ENCODE measurements at places on chromosomes 4 and X. TPM values are rescaled to one million over a fixed set of nuclear protein-coding genes. Genes with fewer than 3 reads are reported as not detected.
A peak's percentile ranks its signal among the peaks of the same experiment; 100 is the strongest.

DNA sequence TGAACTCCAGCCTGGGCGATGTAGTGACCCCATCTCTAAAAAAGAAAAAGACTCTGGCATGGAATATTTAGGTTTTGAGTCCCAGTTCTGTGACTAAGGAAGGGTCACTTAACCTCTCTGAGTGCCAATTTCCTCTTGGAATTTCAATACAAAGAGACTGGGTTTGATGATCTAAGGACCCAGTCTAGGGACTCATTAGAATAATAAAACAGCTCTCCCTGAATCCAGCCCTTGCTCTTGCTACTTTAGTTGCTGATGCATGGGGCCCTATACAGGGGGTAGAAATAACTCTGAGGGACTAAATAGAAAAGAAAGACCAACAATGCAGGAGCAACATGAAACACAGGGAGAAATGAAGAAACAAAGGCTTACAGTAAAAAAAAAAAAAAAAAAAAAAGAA is 12.6 kb downstream of the C4orf54 start:
- DNase-seq, result no peak
- H3K36me3 ChIP-seq, result no peaks in the 10 kb centered on the region
- no peaks in the 10 kb centered on the region for H3K27me3 ChIP-seq
- no peak overlapping the region for H3K4me3 ChIP-seq

GRCh38 chrX:109695637-109696036 is 37.4 kb downstream of the ACSL4 start:
- DNase-seq, result no peak
- peaks cover 3% of the 10 kb centered on the region for H3K36me3 ChIP-seq
- H3K27ac ChIP-seq, result no peak overlapping the region
- no peak overlapping the region for H3K4me3 ChIP-seq

GRCh38 chr4:14580061-14580460 is 422.2 kb upstream of the CPEB2 start:
- no peaks in the 10 kb centered on the region for H3K4me1 ChIP-seq
- H3K4me3 ChIP-seq, result no peak overlapping the region
- H3K36me3 ChIP-seq, result no peaks in the 10 kb centered on the region
- no peak overlapping the region for H3K27ac ChIP-seq
- no peaks in the 10 kb centered on the region for H3K27me3 ChIP-seq

- H3K4me1 ChIP-seq, result no peaks in the 10 kb centered on the region
- no peaks in the 10 kb centered on the region for H3K27me3 ChIP-seq
- H3K36me3 ChIP-seq, result no peaks in the 10 kb centered on the region
- H3K4me3 ChIP-seq, result no peak overlapping the region
- DNase-seq, result no peak
Observed at GRCh38 chrX:40291553-40291952, 193.8 kb upstream of the BCOR start.

- peaks cover 7% of the 10 kb centered on the region for H3K36me3 ChIP-seq
- H3K27me3 ChIP-seq, result no peaks in the 10 kb centered on the region
- no peak overlapping the region for H3K4me3 ChIP-seq
- no peak overlapping the region for H3K27ac ChIP-seq
Observed at GRCh38 chr4:150863456-150863855, 151.6 kb downstream of the LRBA start.

DNA sequence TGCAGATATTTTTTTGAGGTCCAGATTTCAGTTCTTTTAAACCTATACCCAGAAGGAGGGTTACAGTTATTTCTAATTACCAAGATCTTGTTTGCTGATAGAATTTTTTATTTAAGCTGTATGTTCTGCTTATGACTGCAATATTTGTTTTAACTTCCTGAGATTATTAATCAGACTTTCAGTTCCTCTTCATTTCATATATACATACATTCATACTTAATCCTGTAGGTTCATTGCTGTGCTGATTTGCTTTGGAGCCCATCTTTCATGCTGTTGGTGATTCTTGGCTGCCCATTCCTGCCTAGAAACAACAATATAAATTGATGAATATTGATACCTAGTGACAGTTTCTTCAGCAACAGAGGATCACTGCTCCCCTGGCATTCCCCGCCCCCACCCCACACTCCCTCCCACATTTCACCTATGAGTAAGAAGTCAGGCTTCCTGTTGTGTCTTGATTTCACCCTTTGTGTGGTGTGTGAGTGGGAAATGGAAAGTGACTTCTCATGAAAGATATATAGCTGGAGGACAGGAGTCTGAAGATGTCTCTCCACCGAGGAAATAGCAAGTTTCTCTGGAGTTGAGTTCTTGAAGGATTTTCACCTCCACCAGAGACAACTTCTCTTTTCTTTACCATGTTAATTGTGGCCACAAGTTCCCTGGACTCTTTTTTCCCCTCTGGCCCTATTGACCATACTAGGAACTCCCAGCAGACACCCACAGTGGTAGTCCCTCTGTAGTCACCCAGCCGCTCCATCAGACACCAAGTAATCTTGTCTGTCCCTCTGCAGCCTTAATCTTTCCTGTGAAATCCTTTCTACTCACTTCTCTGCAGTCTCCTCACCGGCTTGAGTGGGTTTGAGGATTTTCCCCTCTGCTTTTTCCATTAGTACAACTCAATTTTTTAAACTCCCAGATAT is 118.4 kb downstream of the ASB9 start:
- H3K27me3 ChIP-seq, result no peaks in the 10 kb centered on the region
- H3K4me1 ChIP-seq, result peaks cover 7% of the 10 kb centered on the region
- DNase-seq, result peak; percentile 65
- H3K36me3 ChIP-seq, result no peaks in the 10 kb centered on the region
- no peak overlapping the region for H3K4me3 ChIP-seq

DNA sequence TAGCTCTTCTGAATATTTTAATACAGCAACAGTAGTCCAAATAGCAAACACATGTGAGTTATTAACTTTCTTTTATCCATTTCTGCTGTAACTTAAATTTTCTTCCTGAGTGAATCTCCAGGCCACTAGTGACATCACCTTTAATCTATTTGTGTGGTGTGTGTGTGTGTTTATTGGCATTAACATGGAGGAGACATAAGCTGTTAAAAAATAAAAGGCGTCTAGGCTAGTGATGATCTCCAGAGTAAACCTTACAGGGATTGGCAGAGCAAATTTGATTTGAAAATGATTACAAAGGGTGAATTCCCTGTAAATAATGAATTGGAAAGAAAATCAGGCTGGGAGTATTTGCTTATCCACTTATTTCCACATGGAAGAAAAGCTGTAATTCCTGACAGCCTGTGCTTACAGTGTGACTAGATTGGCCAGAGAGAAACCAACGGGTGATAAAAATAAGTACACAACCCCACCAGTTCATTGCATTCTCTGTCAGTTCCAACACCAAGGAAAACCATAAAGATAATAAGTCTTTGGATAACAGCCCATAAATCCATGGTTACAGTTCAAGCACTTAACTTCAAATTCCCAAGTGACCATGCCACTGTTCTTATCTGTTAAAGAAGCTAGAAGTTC is 186.1 kb downstream of the ENOX2 start:
- H3K27ac ChIP-seq, result no peak overlapping the region
- H3K4me1 ChIP-seq, result no peaks in the 10 kb centered on the region
- no peak for DNase-seq
- no peaks in the 10 kb centered on the region for H3K27me3 ChIP-seq
- H3K36me3 ChIP-seq, result no peaks in the 10 kb centered on the region

GRCh38 chr4:104915864-104916263 is 230.8 kb upstream of the TET2 start:
- DNase-seq, result no peak
- no peak overlapping the region for H3K27ac ChIP-seq
- no peaks in the 10 kb centered on the region for H3K27me3 ChIP-seq
- no peaks in the 10 kb centered on the region for H3K4me1 ChIP-seq
- no peak overlapping the region for H3K4me3 ChIP-seq

- no peaks in the 10 kb centered on the region for H3K4me1 ChIP-seq
- no peak overlapping the region for H3K4me3 ChIP-seq
- DNase-seq, result no peak
- no peaks in the 10 kb centered on the region for H3K36me3 ChIP-seq
Observed at GRCh38 chr4:54173281-54173912, 55.7 kb upstream of the PDGFRA start.

- no peaks in the 10 kb centered on the region for H3K36me3 ChIP-seq
- DNase-seq, result no peak
- no peak overlapping the region for H3K27ac ChIP-seq
- H3K4me3 ChIP-seq, result no peak overlapping the region
- H3K4me1 ChIP-seq, result no peaks in the 10 kb centered on the region
Observed at GRCh38 chr4:100742045-100742444, 224.2 kb upstream of the EMCN start.

- DNase-seq, result no peak
- H3K4me3 ChIP-seq, result no peak overlapping the region
- H3K4me1 ChIP-seq, result no peaks in the 10 kb centered on the region
- H3K27me3 ChIP-seq, result no peaks in the 10 kb centered on the region
Observed at GRCh38 chrX:103480526-103480925, 38.8 kb downstream of the RAB40A start.

GRCh38 chr4:110518889-110519490 is 43.0 kb downstream of the ENPEP start:
- H3K27me3 ChIP-seq, result no peaks in the 10 kb centered on the region
- DNase-seq, result peak; percentile 38
- peaks cover 3% of the 10 kb centered on the region for H3K4me1 ChIP-seq
- no peak overlapping the region for H3K4me3 ChIP-seq
- H3K36me3 ChIP-seq, result no peaks in the 10 kb centered on the region

- H3K36me3 ChIP-seq, result no peaks in the 10 kb centered on the region
- no peaks in the 10 kb centered on the region for H3K27me3 ChIP-seq
- H3K4me3 ChIP-seq, result no peak overlapping the region
- H3K4me1 ChIP-seq, result no peaks in the 10 kb centered on the region
- no peak overlapping the region for H3K27ac ChIP-seq
Observed at GRCh38 chr4:69025191-69025998, 70.9 kb upstream of the UGT2B7 start.

DNA sequence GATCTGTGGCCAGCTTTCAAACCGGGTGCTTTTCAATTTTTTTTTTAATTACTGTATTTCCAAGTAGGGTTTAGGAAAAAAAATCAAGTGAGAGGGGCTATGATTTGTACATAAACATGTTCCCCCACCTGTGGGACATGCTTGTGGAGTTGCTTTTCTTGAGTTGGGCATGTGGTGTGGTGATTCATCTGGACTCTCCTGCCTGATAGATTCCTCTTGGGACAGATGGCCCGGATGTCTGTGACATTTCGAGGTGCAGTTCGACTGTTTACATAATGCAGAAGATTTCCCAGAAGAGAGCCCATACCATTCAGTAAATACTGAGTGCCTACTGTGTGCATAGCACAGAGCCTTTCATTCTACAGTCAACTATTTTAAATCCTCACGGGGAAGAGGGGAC is 49.9 kb downstream of the DOCK11 start:
- peaks cover 73% of the 10 kb centered on the region for H3K36me3 ChIP-seq
- H3K27me3 ChIP-seq, result no peaks in the 10 kb centered on the region
- no peak overlapping the region for H3K4me3 ChIP-seq

GRCh38 chr4:121960818-121961217 is 9.0 kb upstream of the TRPC3 start:
- DNase-seq, result no peak
- H3K27ac ChIP-seq, result no peak overlapping the region
- H3K27me3 ChIP-seq, result peaks cover 12% of the 10 kb centered on the region

- peak overlapping the region; percentile 64 for H3K4me3 ChIP-seq
- no peak overlapping the region for H3K27ac ChIP-seq
- H3K27me3 ChIP-seq, result no peaks in the 10 kb centered on the region
- H3K36me3 ChIP-seq, result no peaks in the 10 kb centered on the region
- H3K4me1 ChIP-seq, result peaks cover 4% of the 10 kb centered on the region
Observed at GRCh38 chrX:102745857-102746584, 25.5 kb downstream of the GPRASP3 start.

DNA sequence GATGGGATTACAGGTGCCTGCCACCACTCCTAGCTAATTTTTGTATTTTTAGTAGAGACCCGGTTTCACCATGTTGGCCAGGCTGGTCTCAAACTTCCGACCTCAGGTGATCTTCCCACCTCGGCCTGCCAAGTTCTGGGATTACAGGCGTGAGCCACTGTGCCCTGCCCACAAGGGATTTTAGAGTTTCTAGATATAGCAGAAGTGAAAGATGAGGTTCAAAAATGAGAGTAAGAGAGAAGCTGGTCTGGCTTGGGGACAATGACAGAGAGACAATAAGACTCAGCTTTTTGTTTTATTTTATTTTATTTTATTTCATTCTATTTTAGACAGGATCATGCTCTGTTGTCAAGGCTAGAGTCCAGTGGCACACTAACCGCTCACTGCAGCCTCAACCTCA is 30.6 kb downstream of the TRIM61 start:
- no peaks in the 10 kb centered on the region for H3K4me1 ChIP-seq
- no peak for DNase-seq
- H3K36me3 ChIP-seq, result no peaks in the 10 kb centered on the region
- H3K4me3 ChIP-seq, result no peak overlapping the region

GRCh38 chr4:148430854-148431253 is 11.4 kb downstream of the NR3C2 start:
- H3K4me1 ChIP-seq, result peaks cover 13% of the 10 kb centered on the region
- H3K36me3 ChIP-seq, result peaks cover 6% of the 10 kb centered on the region
- H3K27me3 ChIP-seq, result no peaks in the 10 kb centered on the region
- no peak overlapping the region for H3K27ac ChIP-seq

GRCh38 chr4:139720806-139721205 is 55.2 kb downstream of the MGST2 start:
- H3K27me3 ChIP-seq, result no peaks in the 10 kb centered on the region
- no peaks in the 10 kb centered on the region for H3K4me1 ChIP-seq
- DNase-seq, result no peak
- no peak overlapping the region for H3K27ac ChIP-seq
- H3K36me3 ChIP-seq, result no peaks in the 10 kb centered on the region
- H3K4me3 ChIP-seq, result no peak overlapping the region

GRCh38 chr4:74097631-74098426 is 1.2 kb downstream of the CXCL2 start:
- H3K27me3 ChIP-seq, result peaks cover 42% of the 10 kb centered on the region
- peaks cover 4% of the 10 kb centered on the region for H3K4me1 ChIP-seq
- H3K36me3 ChIP-seq, result no peaks in the 10 kb centered on the region
- no peak overlapping the region for H3K4me3 ChIP-seq
- DNase-seq, result no peak

- no peaks in the 10 kb centered on the region for H3K36me3 ChIP-seq
- H3K4me3 ChIP-seq, result no peak overlapping the region
- H3K27me3 ChIP-seq, result no peaks in the 10 kb centered on the region
- DNase-seq, result no peak
Observed at GRCh38 chr4:150457802-150458201, 124.1 kb upstream of the MAB21L2 start.

Gene SEC31A
- 130 TPM for total RNA-seq

Gene NHS
- total RNA-seq, result 0.36 TPM

Gene CRLF2
- 0.16 TPM for total RNA-seq

Gene SCML2
- 0.73 TPM for total RNA-seq

Gene MAGEA2
- not detected for total RNA-seq

Gene GAGE2A
- total RNA-seq, result not detected

Gene EREG
- 0.58 TPM for total RNA-seq

Gene DACH2
- total RNA-seq, result not detected

Gene NUP62CL
- total RNA-seq, result 0.81 TPM

Gene GUCY1B1
- not detected for total RNA-seq

Gene ALB
- 0.47 TPM for total RNA-seq

Gene PABPC1L2B
- not detected for total RNA-seq

Gene HAND2
- not detected for total RNA-seq

Gene RHOXF2B
- not detected for total RNA-seq

Measured in CD4-positive, alpha-beta T cell (primary cell).